Stimulated activated CD8-positive, alpha-beta memory T cell treated with anti-CD3 and anti-CD28 coated beads, Interleukin-7, amount 100 ng/mL, for 48 hours (primary cell): ENCODE measurements at places on chromosomes 7 and 10.

DNA sequence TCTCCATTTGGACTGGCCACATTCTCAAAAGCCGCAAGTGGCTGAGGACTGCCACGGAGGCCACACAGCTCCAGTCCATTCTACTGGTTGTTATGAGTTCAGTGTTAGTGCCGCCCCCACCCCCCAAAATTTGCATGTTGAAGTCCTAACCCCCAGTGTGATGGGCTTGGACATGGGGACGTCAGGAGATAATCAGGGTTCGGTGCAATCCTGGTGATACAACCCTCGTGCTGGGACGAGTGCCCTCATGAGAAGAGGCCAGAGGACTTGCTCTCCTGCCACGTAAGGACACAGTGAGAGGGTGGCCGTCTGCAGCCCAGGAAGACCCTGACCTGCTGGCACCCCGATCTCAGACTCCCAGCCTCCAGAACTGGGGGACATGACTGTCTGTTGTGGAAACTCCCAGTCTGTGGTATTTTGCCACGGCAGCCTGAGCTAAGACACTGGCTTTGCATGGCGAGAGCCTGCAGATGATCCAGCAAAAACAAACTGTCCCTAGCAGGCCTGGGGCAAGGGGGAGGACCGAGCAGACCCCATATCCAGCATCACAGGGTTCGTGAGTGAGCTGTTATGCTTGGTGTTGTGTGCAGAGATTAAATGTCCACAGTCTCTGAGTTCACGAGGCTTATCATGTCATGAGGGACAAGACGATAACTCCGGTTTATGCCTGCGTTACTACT is 41.5 kb upstream of the INSIG1 start:
- no peak for DNase-seq

DNA sequence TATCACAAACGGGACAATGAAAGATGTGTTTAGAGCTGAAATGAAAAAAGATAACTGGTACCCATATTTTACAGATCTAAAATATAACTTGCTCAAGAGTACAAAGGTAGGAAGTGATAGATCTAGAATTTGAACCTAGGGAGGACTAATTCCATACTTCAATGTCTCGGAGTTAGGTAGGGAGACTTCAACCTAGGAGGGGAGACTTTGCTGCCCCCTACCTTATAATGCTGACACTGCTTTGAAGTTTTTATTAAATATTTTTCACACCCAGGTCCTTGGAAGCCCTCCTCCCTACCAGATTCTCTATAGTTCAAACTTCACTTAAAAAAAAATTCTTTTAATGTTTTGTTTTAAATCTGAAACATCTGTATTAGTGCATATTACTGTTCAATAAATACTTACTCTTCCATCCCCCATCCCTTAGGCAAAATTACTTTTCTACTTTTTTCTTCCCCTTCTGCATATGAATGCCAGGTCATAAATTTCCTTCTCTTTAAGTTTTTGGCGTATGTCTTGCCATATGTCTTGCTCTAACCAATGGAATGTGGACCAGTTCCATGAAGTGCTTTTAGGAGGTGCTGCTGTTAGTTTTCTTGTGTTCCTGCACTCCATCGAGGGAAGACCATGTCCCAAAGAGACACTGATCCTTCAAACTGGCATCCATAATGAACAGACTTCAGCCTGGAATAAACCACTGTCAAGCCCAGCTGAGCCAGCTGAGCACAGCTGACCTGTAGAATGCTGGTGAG is 57.8 kb downstream of the MICU1 start:
- DNase-seq = no peak

DNA sequence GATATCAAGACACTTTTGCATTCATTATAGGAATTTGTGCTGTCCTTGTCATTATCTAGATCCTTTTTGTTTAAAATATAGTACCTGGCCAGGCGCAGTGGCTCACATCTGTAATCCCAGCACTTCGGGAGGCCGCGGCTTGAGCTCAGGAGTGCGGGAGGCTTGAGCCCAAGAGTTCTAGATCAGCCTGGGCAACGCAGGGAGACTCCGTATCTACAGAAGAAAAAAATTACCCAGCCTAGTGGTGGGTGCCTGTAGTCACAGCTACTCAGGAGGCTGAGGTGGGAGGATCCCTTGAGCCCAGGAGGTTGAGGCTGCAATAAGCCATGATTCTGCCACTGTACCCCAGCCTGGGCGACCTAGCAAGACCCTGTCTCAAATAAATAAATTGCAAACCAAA is 621 bp upstream of the MORN4 start:
- DNase-seq = no peak

- no peak for DNase-seq
These were observed 5.9 kb downstream of the ADK start for GRCh38 chr10:74156919-74157289.

DNA sequence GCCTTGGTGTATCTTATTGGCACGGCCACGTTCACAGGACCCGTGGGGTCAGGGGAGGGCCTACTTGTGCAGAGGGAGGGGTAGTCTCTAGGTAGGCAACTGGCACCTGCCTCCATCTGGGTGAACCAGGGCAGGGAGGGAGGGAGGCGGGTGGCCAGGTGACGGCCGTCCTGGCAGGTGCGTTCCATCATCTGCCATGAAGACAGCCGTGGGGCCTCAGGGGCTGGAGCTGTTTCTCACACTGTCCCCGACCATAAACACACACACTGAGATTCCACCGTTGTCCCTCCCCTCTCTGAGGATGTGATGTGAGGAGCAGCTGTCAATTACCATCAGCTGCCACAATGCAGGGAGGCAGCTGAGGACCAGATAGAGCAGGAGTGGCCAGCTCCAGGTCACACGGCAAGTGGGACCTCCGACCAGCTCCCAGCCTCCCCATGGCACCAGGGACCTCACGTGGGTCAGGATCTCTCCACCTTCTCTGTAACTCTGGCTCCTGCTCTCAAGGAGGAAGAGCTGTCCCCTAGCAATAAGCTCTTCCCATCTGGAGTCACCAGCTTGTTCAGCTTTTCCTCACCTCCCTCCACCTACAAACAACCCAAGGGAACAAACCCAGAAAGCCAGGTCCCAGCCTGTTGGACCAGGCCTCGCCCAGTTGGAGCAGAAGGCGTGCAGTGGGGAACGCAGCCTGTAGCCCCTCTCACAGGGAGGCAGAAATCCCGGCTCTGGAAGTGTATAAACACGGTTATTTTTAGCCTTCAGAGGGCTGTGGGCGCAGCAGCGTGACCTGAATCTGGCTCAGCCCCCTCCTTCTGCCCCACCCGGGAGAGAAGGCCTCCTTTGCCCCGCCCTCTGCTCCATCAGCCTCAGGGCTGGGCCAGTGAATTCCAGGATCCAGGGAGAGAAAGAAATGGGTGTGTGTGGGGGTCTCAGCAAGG is 33.1 kb downstream of the ZMIZ1 start:
- DNase-seq = no peak
